ENCODE measurements at places on chromosomes 12 and 14. TPM values are rescaled to one million over a fixed set of nuclear protein-coding genes. Genes with fewer than 3 reads are reported as not detected.

Gene SPRYD4
- total RNA-seq: 2.5 TPM

Gene MYH6
- 1.5 TPM for total RNA-seq

- no peak for DNase-seq
These were observed 34.5 kb upstream of the TBX5 start for GRCh38 chr12:114440270-114441038.

DNA sequence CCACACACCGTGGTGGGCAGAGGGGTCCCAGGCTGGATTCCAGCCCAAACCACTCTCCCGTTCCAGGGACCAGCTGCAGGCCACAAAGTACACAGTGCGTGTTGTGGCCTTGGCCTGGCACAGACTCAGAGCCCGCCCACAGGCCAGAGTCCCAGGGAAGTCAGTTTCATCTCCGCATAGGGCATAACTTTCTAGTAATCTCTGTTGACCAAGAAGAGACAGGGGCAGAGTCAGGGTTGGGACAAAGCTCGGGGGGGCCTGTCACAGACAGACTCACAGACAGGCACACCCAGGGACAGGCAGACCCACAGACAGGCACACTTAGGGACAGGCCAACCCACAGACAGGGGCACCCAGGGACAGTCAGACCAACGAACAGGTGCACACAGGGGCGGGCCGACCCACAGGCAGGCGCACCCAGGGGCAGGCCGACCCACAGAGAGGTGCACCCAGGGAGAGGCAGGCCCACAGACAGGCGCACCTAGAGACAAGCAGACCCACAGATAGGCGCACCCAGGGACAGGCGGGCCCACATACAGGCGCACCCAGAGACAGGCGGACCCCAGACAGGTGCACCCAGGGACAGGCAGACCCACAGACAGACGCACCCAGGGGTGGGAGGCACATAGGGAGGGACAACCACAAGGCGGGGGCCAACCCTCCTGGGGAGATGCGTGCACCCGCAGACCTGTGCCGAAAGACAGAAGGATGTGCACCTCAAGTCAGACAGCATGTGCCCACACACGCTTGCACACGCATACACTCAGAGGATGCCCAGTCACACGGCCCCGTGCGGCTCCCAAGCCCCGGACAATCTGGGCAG, 323.3 kb upstream of the RTL1 start:
- DNase-seq: no peak
